ENCODE measurements at places on chromosomes 1 and 21.

DNA sequence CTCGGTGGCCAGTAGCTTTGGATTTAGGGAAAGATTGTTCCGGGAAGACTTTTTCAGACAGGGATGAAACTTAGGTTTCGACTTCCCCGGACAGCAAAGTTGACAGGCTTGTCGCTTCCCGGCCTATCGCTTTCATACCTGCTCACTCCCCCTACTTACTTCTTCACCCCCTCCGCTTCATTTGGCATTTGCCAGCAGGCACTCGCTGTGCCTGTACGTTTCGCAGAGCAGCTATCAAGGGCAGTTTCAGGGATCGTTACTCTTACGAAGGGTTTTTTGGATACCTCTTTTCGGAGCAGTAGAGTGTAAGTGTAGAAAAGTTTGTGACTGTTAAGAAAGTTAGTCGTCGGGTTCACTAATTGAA lies 393 bp downstream of the BLZF1 start:
- DNase-seq: no peak

GRCh38 chr21:33024201-33025103 lies 1.3 kb upstream of the OLIG2 start:
- no peak for DNase-seq

- DNase-seq: no peak
These were observed 14.8 kb downstream of the SIM2 start for GRCh38 chr21:36713746-36714145.

DNA sequence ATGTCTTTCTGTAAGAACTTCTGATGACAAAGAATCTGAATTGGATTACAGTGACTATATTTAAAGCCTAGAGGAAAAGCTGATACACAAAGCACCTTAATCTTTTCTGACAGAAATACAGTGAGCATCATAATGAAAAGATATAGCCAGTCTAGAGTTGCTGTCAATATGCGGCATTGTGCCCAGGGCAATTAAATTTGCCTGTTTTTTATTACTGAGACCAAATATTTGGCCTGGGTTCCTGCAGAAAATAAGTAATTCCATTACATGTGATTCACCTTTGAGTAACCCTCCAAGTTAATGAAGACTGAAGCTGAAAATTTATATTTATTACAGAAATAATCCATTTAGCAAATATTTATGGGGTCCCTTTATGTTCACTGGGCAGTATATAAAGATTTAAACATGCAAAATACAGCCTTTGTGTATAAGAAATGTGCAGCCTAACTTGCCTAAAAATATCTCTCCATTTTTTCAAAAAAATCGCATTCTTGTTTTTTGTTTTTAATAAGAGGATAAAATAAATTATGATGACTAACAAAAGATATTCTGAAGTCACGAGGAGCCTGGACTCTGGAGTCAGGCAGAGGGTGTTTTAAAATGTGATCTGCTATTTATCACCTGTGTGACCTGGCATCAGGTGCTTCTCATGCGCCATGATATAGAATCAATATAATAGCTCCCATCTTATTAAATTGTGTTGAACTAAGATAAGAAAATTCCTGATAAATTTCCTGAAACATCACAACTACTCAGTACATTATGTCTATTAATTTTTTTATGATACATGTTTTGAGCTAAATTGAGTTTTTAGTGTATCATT lies 83.6 kb downstream of the SGIP1 start:
- DNase-seq: no peak

- no peak for DNase-seq
These were observed 14.2 kb downstream of the KCNA2 start for GRCh38 chr1:110591956-110592355.

- DNase-seq: no peak
These were observed 29.3 kb upstream of the RXRG start for GRCh38 chr1:165474196-165474595.

DNA sequence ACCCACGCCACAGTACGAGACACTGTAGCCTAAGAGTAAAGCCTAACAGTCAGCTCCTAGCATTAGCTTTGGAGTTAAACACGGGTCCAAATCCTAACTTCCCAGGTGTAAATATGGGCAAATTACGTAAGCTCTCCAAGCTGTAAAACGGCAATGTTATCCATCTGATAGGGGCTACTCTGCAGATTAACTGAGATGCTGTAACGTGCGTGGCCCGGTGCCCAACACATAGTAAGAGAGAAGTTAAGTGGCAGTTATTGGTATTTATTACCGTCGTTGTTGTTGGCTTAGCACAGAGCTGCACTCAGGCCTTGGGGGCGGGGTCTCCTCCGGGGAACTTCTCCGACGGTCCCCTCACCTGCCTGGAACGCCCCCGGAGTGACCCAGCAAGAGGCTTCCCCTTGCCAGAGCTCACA lies 457 bp downstream of the TRAPPC3 start:
- DNase-seq: no peak

DNA sequence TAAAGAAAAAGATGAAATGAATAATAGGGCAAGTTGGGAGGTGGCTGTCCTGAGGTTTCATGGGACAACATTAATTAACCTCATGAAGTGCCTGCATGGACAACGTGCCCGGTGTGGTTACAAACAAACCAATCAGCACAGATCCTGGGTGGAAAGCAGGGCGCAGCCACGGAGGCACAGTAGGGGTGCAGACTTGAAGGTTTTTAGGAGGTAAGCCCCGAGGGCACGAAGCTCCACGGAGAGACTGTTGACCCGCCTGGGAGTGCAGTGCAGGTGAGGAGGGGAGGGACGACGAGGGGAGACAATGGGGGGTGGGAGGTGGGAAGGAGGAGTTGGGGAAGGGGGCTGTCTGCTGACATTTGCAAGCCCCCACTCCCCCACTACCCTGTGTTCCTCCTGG lies 2.3 kb upstream of the RIPK4 start:
- DNase-seq: no peak

- peak; percentile 22 for DNase-seq
These were observed 45.3 kb upstream of the ARHGEF10L start for GRCh38 chr1:17494114-17494729.

- no peak for DNase-seq
These were observed 3.1 kb upstream of the BARHL2 start for GRCh38 chr1:90720145-90720636.

DNA sequence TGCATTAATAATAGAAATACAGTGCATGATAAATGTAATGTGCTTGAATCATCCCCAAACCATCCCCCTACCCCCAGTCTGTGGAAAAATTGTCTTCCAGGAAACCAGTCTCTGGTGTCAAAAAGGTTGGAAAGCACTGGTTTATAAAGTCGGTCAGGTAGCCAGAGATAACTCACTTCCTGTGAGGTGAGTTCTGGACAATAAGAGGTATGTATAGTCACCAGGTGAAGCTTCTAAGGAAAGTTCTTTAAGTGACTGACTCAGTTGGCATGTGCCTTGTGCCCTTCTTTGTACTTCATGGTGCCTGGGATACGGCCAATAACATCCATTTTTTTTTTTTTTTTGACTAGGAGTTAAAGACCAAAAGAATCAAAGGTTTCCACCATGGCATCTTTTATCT lies 103.7 kb downstream of the GPATCH2 start:
- no peak for DNase-seq

GRCh38 chr1:26832249-26832960 lies 5.9 kb downstream of the ZDHHC18 start:
- DNase-seq: no peak

- no peak for DNase-seq
These were observed 57.8 kb upstream of the COL18A1 start for GRCh38 chr21:45347048-45347711.

DNA sequence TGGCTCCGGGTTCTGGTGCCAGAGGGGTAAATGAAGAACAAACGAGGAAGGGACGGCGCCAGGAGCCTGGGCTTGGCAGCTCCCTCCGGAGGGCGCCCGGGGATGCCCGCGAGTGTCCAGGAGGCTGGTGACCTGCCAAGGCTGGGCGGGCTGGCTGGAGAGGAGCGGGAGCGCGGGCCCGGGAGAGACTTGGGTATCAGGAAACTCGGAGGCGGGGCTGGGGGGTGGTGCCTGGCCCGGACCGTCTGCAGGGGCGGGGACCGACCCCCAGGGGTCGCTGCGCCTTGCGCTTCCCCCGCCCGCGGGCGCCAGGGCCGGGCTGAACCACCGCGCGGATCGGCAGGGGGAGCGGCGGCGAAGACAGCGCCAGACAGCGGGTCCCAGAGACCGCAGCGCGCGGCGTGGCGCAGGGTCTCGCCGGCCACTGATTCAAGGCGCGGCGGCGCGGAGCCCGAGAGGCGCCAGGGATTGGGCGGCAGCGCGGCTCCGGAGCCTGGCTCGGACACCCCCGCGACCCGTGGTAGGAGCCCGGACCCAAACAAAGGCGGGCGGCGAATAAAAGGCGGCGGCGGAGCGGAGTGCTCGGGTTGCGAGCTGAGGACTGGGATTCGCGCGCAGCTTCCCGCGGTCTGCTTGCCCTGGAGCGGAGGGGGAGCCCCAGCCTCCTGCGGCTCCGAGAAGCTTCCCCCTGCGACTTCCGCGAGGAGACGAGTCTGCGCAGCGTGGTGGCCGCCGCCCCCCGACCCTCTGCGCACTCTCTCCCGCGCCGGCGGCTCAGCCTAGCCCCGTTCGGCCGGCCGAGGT lies at the start of gene DISP3:
Gene DISP3 (plus strand): TSS at position 585 of the 804 bp plus-strand sequence. CDS start 21,838 bp downstream, outside the sequence.
- peak; percentile 19 for DNase-seq

DNA sequence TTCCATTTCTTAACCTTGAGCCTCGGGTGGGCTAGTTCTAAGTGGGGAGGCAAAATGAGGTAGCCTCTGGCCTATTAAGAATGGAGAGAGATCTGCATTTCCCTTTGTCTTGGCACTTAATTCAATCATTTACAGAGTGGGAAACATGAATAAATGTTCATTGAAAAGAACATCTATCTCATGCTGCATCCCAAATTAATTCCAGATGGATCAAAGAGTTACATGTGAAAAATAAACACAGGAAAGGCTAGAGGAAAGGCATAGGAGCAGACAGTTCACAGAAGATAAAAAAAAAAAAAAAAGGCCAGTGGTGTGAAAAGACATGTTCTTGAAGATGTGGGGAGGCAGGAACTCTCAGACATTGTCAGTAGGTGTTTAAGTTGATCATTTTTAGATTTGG lies 35.7 kb upstream of the EPS8L3 start:
- DNase-seq: no peak

DNA sequence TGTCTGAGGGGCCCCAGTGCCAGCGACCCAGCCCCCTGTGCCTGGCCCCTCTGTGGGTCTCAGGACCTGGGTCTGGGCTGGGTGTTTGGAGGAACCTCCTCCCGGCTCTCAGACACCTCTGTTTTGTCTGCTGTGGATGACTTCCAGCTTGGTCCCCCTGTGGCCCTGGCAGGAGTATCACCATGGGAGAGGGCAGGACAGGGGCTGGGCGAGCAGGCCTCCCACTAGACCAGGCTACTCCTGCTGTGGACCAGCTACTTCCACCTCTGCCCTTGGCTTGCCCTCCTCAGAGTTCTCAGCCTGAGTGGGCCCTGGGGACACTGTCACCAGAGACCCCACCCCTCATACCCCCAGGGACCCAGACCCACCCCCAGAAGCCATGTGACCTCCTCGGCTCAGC lies 21.8 kb downstream of the PLCH2 start:
- no peak for DNase-seq

- no peak for DNase-seq
These were observed 28.3 kb downstream of the GPR157 start for GRCh38 chr1:9100471-9101043.

DNA sequence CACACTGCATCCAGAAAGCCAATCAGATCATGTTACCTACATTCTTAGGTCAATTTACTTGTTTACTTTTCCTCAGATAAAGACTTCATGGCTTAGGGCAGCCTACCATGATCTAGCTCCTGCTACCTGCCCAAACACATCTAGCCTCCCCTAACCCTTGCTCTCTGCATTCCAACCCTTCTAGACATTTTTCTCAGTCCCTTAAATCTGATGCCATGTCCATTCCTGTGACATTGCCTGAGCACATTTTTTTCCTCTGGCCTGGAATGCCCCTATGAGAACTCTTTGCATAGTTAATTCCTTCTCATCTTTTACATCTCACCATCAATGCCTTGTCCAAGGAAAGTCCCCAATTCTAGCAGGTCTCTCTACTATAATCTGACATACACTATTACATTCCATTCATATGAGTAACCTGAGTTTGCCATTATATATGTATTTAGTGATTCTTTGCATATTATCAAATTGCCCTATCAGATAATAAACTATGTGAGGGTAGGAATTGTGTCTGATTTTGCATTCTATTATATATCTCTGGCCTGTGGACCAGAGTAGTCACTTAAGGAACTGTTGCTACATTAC lies 166.9 kb downstream of the COL11A1 start:
- DNase-seq: no peak

GRCh38 chr1:18599086-18599485 lies 31.6 kb upstream of the PAX7 start:
- DNase-seq: no peak

- no peak for DNase-seq
These were observed 144.8 kb downstream of the ETS2 start for GRCh38 chr21:38950435-38951094.

GRCh38 chr1:82517586-82517985 lies 716.9 kb downstream of the ADGRL2 start:
- no peak for DNase-seq

- DNase-seq: no peak
These were observed 37.3 kb downstream of the MACO1 start for GRCh38 chr1:25468033-25468432.

GRCh38 chr1:107405236-107405635 lies 264.4 kb downstream of the NTNG1 start:
- DNase-seq: no peak

- no peak for DNase-seq
These were observed 267.7 kb downstream of the SRGAP2C start for GRCh38 chr1:121452484-121452883.

GRCh38 chr1:149914545-149914944 lies 3.1 kb downstream of the SV2A start:
- no peak for DNase-seq

- DNase-seq: no peak
These were observed 17.9 kb downstream of the PRDM15 start for GRCh38 chr21:41861255-41861654.

DNA sequence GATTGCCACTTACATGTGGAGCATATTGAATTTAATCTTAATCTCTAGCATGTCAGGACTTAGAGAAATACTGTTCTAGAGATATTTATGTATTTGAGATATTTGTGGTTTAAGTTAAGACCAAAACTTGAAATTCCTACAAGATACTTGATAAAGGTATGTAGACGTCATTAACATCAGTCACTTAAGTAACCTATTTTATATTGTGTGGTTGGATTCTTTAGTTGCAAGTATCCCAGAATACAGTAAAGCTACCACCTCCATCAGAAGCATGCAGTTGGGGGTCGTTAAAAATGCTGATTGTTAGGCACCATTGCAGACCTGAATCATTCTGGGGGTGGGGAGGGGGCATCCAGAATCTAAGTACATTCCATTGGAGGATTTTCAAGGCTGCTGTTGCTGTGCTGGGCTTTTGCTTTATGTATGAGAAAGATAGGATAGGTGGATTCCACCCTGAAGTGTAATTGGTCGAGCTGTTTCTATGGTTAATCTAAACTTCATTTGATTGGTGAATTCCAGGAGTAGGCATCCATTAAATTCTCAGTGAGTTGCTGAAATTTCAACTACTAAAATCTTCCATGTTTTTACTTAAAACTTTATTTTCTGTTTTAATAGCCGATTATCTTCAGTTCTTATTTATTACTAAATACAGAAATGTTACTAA lies 4.0 kb downstream of the H3-3A start:
- no peak for DNase-seq

GRCh38 chr21:35562876-35563275 lies 497.4 kb downstream of the SETD4 start:
- DNase-seq: no peak

GRCh38 chr1:235417086-235417697 lies 50.0 kb downstream of the TBCE start:
- DNase-seq: no peak
